ENCODE measurements at places on chromosomes 3 and 15.
A peak's percentile ranks its signal among the peaks of the same experiment; 100 is the strongest.

DNA sequence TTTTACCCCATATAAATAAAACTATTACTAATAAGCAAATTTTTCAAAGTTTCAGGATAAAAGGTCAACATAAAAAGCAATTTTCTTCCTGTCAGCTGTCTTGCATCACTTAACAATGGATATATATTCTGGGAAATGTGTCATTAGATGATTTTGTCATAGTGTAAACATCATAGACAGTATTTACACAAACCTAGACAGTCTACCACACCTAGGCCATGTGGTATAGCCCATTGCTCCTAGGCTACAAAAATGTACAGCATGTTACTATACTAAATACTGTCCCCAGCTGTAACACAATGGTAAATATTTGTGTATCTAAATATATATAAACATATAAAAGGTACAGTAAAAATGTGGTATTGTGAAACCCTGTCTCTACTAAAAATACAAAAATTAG lies 156.7 kb downstream of the ANO10 start:
- DNase-seq = no peak

DNA sequence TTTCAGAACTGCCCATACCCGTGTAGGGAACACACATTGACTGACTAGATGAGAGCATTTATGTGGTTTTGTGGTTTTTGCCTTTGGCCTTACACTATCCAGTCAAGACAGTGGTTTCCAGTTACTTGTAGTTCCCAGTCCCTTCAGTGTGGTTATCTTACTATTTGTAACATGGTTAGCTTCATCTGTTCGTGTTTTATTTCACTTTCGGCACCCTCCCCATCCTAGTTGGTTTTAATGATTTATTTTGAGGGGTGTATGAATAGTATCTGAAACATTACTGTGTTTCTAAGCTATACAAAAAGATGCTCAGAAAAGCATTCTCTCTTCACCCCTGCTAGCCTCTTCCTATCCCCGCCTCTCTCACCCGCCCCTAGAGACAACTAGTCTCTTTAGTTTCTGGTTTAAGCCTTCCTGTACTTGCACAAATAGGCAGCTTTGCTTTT lies 14.1 kb downstream of the LYSMD4 start:
- peak; percentile 26 for DNase-seq

DNA sequence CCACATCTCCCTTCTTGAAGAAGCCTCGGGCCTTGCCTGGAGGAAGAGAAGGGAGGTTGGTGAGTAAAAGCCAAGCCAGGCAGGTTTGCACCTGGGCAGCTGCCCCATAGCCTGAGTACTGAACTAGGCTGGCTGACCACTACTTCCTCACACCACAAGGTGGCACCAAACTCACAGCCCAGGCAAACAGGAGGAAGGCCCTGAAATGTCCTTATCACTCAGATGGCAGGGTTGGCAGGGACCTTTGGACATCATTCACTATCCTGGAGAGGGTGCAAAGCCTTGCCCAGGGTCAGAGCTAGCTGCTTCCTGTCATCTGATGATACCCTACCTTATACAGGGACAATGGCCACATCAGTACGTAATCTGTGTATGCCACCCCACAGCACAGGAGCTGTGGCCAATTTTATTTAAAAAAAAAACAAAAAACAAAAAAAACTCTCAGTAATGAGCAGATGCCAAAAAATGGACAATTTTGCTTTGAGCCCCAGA lies 2.2 kb upstream of the GRAMD2A start:
- DNase-seq = peak; percentile 73

- no peak for DNase-seq
Observed at GRCh38 chr15:83323296-83323711, 38.8 kb upstream of the BNC1 start.

GRCh38 chr3:195099951-195100785 lies 170.8 kb downstream of the XXYLT1 start:
- DNase-seq = no peak

Data from suppressor macrophage treated with lipopolysaccharide for 4 hours (primary cell).